ENCODE measurements at places on chromosomes 4 and X.

DNA sequence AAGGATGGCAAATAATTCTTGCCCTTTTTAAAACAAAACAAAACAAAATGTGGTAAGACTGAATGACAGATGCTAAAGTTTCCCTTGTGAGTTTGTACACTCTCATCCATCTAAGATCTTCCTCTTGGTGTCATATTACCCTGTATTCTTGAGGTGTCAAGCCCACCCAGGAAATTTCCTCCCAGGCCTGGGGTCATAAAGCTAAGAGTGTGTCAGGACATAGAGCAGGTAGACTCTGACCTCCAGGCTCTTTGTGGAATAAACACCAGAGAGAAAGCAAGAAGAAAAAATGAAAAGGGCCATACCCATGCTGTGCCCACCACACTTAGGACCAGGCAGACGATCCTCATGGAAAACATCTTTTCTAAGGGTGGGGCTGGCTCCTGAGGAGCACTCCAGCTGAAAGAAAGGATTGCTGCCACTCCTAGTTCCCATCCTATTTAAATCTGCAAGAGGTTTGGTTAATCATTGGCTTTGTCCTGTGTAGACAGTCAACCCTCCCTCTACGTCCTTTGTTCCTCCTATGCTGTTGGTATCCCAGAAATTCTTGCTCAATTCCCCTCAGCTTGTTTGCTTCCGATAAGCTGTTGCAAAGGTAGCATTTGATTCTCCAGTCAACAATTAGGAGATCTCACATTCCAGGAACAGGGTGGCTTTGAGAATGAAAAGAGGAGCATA, at the start of gene FGA:
FGA (minus strand) TSS at position 414 of the 678 bp plus-strand sequence; CDS start at position 359, 55 bp downstream.
- no peak for DNase-seq

GRCh38 chr4:166657261-166657660, 577.0 kb downstream of the SPOCK3 start:
- DNase-seq, result no peak

- DNase-seq, result no peak
Measured at GRCh38 chr4:38572793-38573192, 91.2 kb upstream of the KLF3 start.

DNA sequence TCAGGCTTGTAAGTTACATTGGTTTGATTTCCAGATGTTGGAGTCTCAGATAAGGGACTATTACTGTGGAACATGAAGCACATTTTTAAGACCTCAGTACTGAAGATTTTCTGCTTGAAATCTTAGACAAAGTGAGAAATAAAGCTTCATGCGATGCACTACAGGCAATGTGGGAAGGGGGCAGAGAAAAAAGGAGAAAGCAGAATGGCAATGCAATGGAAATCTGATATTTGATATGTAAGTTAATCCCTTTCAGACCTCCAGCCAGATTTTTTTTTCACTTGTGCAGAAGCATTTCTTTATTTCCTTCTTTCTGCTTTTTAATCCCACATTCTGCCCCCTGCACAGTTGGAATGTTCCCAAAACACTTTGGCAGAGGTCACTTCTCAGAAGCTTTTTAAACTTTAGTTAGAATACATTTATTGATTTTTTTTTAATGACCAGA, 174.3 kb downstream of the ADGRL3 start:
- no peak for DNase-seq

- DNase-seq, result no peak
Measured at GRCh38 chrX:21975812-21976211, 35.3 kb downstream of the SMS start.

GRCh38 chr4:7786040-7786439, 153.6 kb downstream of the AFAP1 start:
- no peak for DNase-seq

DNA sequence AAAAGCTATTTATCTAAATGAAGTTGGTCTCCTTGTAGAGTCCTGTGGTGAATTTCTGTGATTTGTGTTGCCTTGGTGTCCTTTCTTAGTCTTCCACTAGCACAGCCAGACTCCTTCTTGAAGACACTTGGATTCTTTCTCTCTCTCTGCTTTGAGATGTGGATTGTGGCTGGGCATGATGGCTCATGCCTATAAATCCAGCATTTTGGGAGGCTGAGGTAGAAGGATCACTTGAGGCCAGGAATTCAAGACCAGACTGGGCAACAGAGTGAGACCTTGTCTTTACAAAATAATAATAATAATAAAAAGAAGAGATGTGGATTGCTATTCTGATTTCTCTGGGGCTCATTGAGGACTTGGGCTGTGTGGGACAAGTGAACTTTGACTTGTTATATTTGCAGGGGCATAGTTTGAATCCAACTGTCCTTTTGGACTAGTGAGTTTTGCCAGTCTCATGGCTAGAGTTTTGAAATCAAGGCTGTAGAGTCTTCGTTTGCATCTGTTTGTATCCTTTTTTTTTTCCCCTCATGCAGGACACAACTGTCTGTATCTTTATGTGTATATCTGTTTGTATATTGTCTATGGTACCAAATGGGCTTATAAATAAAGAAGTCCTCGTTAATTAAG, 11.1 kb upstream of the SMIM14 start:
- DNase-seq, result no peak

- DNase-seq, result no peak
Measured at GRCh38 chr4:143335979-143336780, 496 bp upstream of the GAB1 start.

- DNase-seq, result no peak
Measured at GRCh38 chrX:68261060-68261672, 172.1 kb downstream of the OPHN1 start.

DNA sequence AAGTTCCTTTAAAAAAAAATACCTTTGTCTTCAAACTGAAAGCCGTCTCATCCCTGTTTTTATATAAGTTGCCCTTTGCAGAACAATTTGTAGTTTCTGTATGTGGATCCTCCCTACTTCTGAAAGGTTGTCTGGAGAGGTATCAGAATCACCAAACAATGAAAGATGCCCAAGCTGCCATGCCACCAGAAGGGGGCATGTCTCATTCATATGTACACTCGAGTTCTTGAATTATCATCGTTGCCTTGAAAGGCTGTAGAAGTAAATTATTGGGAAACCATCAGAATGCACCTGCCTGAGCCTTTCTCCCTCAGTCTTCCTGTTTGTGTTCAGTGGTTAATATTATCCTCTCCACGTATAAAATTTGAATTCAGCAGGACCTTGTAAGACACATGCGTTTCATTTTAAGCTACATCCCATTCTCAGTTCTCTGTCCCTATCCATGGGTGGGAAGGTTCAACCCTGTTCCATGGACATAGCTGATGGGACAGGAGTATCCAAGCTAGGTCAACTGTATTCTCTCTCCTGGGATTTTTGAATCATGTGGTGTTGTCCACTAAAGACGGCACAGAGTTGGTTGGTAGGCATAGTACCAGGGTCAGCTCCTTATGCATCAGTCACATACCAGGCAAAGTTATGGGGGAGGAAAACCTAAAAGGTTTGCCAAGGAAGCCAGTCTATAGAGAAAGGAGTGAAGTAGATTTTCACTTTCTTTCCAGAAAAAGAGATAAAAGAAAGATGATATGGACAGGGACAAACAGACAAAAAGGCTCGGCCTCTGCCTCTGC, 24.0 kb downstream of the GALNT7 start:
- DNase-seq, result no peak

GRCh38 chrX:87924619-87925018, 407.0 kb downstream of the KLHL4 start:
- DNase-seq, result no peak

- no peak for DNase-seq
Measured at GRCh38 chr4:151325111-151325948, at the start of gene SH3D19. TSS of gene SH3D19 (minus strand) at chr4:151325605. CDS start at chr4:151325352, 253 bp downstream.

- DNase-seq, result no peak
Measured at GRCh38 chrX:68511255-68511654, 12.4 kb downstream of the YIPF6 start.

DNA sequence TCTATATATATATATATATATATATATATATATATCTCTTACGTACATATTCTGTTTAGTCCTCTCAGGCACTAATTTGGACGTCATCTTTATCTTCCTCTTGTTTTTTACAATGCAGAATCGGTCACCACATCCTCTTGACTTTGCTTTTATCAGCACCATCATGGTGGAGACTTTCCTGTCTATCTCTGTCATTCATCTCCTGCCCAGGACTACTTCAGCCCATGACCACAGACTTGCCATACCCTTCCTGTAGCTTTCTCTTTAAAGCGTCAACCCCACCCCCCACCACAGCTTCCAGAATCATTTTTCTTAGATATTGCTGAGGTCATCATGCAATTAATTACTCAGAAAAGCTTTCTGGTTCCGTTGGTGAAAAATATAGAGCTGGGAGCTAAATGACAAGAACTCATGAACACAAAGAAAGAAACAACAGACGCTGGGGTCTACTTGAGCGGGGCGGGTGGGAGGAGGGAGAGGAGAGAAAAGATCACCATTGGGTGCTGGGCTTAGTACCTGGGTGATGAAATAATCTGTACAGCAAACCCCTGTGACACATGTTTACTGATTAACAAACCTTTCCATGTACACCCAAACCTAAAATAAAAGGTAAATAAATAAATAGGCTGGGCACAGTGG, 30.5 kb upstream of the PRKX start:
- peak; percentile 32 for DNase-seq

- DNase-seq, result no peak
Measured at GRCh38 chrX:97050392-97050791, 166.7 kb downstream of the RPA4 start.

DNA sequence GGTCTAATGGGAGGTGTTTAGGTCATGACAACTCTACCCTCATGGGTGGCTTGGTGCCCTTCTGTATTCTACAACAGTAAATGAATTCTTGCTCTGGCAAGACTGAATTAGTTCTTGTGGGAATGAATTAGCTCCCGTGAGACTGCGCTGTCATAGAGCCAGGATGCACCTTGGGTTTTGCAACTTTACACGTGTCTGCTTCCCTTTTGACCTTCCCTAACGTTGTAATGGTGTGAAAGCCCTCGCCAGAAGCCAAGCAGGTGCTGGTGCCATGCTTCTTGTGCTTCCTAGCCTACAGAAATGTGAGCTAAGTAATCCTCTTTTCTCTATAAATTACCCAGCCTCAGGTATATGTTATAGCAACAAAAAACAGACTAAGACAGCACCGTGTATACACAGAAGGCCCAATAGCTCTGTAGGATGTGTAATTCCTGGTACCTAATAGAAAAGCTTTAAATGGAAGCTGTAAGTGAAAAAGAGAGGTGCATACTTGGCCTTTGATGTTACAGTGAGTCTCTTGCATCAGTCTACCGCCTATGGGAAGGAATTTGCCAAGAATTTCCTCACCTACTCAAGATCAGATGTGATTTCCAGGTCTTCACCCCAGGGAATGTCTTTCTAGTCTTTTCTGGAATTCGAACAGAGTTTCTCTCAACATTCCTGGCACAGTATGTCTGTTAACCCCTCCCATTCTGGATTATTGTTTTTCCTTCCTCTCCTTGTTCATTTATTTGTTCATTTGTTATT, 3.2 kb upstream of the ENPEP start:
- no peak for DNase-seq

- no peak for DNase-seq
Measured at GRCh38 chrX:39705290-39705689, 392.5 kb downstream of the BCOR start.

- DNase-seq, result peak; percentile 14
Measured at GRCh38 chrX:45710081-45710801, 509.6 kb upstream of the DIPK2B start.
